ENCODE measurements at places on chromosomes 2 and 18.
A peak's percentile ranks its signal among the peaks of the same experiment; 100 is the strongest.

DNA sequence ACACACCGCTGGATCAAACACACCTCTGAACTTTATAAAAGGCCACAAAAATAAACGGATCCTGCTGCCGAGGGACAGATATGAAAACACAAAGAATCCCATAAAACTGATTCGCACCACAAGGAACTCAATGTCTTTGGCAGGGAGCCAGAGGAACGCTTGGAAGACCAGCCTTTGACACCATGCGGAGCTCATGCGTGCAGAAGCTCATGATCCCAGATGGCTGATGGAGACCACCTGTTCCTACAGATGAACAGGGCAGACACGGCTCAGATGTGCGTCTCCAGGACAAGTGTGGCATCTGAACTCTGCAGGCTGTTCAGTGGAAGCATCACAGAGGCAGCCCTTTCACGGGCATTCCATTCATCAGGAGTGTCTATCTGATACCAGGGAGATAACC lies 24.9 kb downstream of the COPS9 start:
- DNase-seq: no peak

- no peak for DNase-seq
Measured at GRCh38 chr18:50045126-50045525, 149.8 kb downstream of the MYO5B start.

GRCh38 chr2:88613921-88614320 lies 13.3 kb downstream of the EIF2AK3 start:
- no peak for DNase-seq

- no peak for DNase-seq
Measured at GRCh38 chr2:215777465-215778044, 235.8 kb downstream of the MREG start.

GRCh38 chr18:48608581-48608980 lies 69.8 kb downstream of the CTIF start:
- no peak for DNase-seq

GRCh38 chr18:37611614-37612279 lies 46.1 kb upstream of the CELF4 start:
- no peak for DNase-seq

DNA sequence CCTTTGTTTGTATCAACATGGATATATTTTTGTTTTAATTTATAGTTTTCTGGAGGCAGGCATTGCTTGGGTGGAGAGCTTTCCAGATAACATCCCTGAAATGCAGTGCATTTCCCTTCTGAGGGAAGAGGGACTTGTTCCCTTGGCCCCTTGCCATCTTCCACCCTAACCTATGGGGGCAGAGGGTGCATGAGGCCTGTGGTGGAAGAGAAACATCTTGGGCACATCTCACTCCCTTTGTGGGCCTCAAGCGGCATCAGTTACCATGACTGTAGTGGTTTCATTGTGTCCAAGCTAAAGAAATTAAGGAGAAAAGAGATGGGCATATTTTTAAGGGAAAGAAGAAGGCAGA lies 5.3 kb upstream of the RPL37A start:
- no peak for DNase-seq

GRCh38 chr2:232681527-232681926 lies 15.6 kb upstream of the GIGYF2 start:
- DNase-seq: no peak

GRCh38 chr2:110105608-110106467 lies 9.8 kb downstream of the MALL start:
- DNase-seq: peak; percentile 84

GRCh38 chr2:232476791-232477190 lies 10.8 kb downstream of the ECEL1 start:
- DNase-seq: no peak

GRCh38 chr2:36069074-36069473 lies 286.5 kb upstream of the CRIM1 start:
- no peak for DNase-seq

- no peak for DNase-seq
Measured at GRCh38 chr2:72145658-72146329, 1.9 kb downstream of the CYP26B1 start.

DNA sequence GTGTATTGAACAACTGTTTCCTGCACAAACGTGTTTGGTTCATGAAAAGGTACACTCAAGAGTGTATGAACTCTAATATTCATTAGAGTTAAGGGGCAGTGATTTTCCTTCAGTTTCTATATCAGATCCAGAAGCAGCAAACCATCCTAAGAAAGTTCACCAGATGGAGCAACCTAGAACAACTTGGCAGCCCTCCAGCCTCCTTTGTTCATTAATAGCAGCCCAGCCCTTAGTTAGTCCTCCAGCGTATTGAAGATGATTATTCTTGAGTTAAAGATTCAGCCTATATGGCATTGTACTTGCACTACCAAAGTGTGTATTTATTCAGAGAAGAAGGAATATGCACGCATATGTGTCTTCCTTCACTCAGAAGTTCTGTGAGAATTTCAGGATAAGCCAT lies 365.5 kb downstream of the SETBP1 start:
- DNase-seq: no peak

DNA sequence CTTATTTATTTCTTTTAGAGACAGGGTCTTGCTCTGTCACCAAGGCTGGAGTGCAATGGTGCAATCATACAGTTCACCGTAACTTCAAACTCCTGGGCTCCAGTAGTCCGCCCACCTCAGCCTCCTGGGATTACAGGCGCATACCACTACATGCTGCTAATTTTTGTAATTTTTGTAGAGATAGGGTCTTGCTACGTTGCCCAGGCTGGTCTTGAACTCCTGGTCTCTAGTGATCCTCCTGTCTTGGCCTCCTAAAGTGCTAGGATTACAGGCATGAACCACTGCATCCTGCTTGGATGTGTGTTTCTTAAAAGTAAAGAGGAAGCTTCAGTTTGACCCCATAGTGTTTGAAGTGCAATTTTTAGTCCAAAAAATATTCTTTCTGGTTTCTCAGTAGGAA lies 105.0 kb upstream of the KIF5C start:
- DNase-seq: no peak

DNA sequence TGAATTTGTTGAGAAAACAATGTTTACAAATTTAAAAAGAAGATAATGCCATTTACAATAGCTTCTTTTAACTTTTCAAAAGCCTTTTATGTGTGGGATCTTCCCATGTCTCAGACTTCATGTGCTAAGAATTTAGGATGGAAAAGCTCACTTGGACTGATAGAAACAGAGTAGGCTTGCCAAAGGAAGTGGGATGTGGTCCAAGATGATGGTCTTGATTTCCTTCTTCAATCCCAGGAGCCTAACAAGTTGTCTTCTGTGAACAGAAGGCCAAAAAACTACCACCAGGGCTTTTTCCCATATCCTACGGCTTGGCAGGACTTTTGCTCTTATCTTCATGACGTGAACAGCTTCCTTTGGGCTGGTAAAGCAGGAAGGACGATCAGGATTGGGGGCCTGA lies 9.5 kb downstream of the CXCR4 start:
- no peak for DNase-seq

- no peak for DNase-seq
Measured at GRCh38 chr2:45963816-45964215, 312.3 kb downstream of the PRKCE start.

DNA sequence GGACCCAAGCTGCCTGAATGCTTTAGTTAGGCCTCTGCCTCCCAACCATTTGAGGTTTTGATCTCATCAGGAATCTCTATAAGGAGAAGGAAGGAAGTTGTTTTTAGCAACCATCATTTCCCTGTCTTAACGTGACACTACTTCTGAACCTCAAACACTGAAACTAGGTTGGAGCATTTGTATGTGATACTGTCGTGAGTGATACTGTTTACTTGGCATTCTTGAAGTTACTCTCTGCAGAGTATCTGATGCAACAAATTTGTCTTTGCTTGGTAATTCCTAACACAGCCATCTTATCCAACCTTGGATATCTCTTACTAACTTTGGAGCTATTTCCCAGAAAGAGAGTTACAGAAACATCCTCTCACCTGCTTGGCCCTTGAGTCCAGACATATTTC lies 22.1 kb downstream of the TTLL4 start:
- no peak for DNase-seq

DNA sequence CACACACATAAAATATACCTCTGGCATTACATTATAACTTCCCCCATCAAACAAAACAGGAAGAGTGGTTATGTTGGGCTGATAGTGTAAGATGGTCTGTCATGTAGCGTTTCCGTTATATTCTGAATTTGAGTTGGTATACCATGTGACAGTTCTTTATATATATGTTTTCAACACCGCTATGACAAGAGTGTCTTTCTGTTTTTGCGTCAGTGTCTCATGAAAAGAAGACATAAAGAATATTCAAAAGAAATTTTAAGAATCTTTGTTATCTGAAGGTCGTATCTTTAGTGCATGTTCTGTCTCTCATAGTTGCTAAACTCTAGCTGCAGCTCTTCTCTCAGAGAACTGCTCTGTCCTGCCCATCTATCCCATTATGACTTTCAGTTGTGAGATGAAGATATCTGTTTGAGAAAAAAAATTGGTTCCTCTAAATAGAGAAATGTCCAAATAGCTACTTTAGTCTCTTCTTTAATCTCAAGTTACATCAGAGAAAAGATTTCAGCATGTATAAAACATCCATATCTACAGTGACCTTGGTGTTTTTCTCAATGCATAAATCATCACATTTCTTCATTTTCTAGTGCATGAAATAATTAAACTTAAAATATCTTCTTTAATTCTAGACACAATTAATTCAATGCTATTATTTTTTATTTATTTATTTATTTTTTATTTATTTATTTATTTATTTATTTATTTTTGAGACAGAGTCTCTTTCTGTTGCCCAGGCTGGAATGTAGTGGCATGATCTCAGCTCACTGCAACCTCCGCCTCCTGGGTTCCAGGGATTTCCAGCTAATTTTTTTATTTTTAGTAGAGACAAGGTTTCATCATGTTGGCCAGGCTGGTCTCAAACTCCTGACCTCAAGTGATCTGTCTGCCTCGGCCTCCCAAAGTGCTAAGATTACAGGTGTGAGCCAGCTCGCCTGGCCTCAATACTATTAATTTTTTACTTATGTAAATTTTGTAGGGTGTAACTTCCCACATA lies 24.3 kb upstream of the PSME4 start:
- no peak for DNase-seq

- DNase-seq: no peak
Measured at GRCh38 chr18:48304906-48305693, 104.1 kb downstream of the ZBTB7C start.

GRCh38 chr2:16861111-16861510 lies 195.5 kb upstream of the CYRIA start:
- no peak for DNase-seq

- no peak for DNase-seq
Measured at GRCh38 chr2:240648155-240648649, 22.9 kb downstream of the GPR35 start.

GRCh38 chr2:238670111-238670585 lies 177.7 kb upstream of the TWIST2 start:
- DNase-seq: no peak

- DNase-seq: no peak
Measured at GRCh38 chr2:45287045-45287444, 277.8 kb upstream of the SIX2 start.

DNA sequence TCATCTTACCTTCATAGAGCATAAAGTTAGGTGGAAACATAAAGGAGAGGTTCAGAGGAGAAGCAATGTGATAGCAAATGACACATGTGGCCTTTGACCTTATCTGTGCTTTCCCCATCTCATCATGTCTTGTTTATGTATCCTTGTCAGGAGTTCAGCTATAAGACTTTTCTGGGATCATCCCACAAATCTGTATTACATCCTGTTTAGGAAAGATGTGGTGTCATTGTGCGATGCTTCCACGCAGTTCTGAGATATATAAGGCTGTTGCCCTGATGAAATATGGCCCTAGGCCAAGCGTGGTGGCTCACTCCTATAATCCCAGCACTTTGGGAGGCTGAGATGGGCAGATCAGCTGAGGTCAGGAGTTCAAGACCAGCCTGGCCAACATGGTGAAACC lies 15.5 kb upstream of the MGAT5 start:
- no peak for DNase-seq

GRCh38 chr2:165055082-165055851 lies 99.9 kb upstream of the SLC38A11 start:
- no peak for DNase-seq

- no peak for DNase-seq
Measured at GRCh38 chr18:26757263-26758019, 108.1 kb downstream of the AQP4 start.

DNA sequence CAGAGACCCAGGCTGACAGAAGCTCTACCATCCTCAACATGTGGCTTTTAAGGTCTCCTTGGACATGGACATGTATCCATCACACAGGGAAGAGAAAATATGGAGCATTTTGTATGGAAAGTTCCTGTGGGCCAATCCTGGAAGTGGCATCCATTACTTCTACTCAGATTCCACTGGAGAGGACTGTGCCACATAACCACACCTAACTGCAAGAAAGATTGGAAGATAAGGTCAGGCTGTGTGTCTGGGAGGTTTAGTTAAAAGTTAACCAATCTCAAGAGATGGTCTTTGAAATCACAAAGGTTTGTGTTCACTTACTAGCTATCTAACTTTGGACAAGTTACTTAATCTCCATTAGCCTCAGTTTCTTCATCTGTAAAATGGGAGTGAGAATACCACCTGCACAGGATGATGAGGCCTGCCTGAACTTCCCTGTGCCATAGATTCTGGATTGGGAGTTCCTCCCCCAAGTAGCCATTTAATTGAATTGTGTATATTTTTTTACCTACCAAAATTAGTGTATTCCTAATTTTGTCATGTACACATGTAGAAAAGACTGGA lies 3.9 kb upstream of the ABCB11 start:
- no peak for DNase-seq

Measured in HTR-8/SVneo (cell line).